ENCODE measurements at places on chromosomes 4 and X. TPM values are rescaled to one million over a fixed set of nuclear protein-coding genes. Genes with fewer than 3 reads are reported as not detected.

NPFFR2 gene
- total RNA-seq: not detected

ZBTB49 gene
- 2.6 TPM for total RNA-seq

MAGEA2B gene
- total RNA-seq: not detected

SMR3B gene
- total RNA-seq: not detected

SPANXB1 gene
- 2.2 TPM for total RNA-seq

KLHL5 gene
- 58.4 TPM for total RNA-seq

RAB33A gene
- 0.13 TPM for total RNA-seq

PABPC1L2B gene
- not detected for total RNA-seq

ZFP92 gene
- 0.56 TPM for total RNA-seq

NCAPG gene
- 22.0 TPM for total RNA-seq

TMSB15A gene
- total RNA-seq: 0.81 TPM

MAGEE1 gene
- 4.8 TPM for total RNA-seq

TDO2 gene
- total RNA-seq: 0.55 TPM

Measured in A549 treated with AZD2906 at 1 μM for 4 hours (cell line).